ENCODE measurements at places on chromosomes 5 and 9.

- DNase-seq = no peak
Measured at GRCh38 chr9:1294641-1295258, 244.6 kb downstream of the DMRT2 start.

- no peak for DNase-seq
Measured at GRCh38 chr9:88441301-88442007, 53.2 kb downstream of the SPIN1 start.

GRCh38 chr9:77851882-77852595 lies 179.6 kb downstream of the GNAQ start:
- no peak for DNase-seq

DNA sequence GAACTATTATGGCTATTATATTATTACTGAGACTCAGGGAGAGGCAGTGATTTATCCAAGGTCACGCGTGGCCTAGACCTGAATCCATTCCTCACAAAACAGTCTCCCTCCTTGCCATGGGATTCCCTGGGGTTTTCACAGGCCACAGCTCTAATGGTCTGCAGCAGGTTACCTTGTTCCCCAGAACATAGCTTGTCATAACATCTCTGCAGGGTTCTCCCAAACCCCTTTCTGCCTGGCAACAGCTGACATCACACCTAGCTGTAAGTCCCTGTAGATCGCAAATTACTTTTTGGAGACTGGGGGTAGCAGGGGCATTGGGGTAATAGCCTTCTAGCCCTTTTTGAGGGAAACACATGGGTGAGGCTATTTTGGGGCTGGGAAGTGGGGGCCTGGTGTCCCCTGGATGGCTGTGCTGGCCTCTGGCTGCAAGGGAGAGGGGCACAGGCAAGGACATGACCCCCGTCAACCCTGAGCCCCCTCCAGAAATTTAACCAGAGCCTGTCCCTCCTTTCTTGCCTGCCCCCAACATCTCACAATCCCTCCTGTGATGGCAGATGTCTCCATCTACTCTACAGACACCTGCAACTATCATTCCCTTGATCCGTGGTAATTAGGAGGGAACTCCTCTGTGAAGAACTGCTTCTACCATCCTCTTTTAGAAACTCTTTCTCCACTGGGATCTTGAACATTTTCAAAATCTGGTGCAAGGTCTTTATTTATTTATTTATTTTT lies 1.3 kb downstream of the CD74 start:
- DNase-seq = no peak

DNA sequence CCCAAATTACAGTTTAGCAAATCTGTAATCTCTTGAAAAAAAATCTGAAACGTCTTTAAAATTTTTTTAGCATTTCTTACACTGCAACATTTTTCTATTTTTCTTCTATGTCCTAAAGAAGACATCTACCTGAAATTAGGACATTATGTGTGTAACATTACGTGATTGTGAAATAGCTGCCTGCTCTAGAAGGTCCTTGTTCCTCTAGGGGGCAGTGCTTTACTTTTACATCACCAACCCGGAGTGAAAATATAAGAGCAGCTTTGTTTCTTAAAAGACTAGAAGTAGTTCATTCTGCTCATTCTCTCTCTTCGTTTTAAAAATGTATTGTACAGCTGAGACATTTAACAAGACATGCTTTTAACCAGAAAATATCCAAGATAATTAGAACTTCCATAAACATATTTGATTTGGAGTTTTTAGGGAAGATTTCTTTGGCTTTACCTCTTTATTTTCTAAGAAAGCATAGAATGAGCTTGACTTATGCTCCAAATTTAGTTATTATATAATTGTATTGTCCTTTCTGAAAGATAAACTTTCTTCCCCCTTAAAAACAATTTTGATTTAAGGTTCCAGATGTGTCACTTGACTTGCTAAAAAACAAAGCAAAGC lies 48.1 kb upstream of the RIOK2 start:
- peak; percentile 59 for DNase-seq

GRCh38 chr9:99075246-99075912 lies 29.5 kb upstream of the TGFBR1 start:
- no peak for DNase-seq

DNA sequence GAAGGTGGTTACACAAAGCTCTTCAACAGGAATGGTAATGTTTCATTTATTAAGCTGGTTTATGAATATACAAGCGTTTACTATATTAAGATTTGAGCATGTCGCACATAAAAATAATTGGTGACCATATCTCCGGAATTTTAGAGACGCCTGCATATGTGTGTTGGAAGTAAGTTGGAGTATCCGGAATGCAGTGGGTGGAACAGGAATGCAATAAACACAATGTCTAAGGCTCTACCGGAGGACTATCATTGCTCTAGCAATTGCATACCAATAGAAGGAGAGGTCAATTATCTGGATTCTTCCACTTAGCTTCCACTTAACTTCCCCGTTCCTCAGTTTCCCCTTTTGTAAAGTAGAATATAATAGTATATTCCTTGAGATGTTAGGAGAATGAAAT lies 1.1 kb upstream of the CEP78 start:
- DNase-seq = no peak

DNA sequence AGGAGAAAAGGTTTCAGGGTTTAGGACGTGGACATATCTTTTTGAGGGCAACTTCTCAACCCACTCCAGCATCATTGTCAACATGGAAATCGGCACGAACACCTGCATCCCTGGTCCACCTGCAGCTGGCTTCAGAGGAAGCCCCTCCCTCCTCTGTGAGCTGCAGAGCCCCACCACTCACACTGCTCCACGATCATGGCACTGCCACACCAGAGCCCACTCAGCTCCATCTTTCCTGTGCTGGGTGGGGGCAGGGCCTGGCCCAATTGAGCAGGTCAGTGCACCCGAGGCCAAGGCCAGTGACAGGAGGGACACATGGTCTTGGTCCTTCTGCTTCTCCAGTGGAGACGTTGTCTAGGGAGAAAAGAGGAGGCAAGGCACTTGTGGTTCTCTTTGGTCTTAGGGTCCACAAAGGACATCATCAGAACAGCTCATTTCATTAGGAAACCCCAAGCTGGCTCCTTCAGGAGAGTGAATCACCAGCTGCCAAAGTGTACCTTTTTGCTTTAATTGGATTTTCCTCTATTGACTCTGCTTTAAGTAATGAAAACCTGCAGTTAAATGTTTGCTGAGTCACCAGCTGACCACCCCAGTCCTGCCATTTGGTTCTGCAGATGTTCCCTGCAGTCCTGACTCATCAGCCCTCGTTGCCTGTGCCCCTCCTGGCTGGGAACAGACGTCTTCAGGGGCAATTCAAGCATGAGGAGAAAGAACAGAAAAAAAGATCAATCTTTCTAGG lies 56.2 kb downstream of the UBE2QL1 start:
- DNase-seq = no peak

- no peak for DNase-seq
Measured at GRCh38 chr5:10581867-10582511, 18.1 kb downstream of the ANKRD33B start.

DNA sequence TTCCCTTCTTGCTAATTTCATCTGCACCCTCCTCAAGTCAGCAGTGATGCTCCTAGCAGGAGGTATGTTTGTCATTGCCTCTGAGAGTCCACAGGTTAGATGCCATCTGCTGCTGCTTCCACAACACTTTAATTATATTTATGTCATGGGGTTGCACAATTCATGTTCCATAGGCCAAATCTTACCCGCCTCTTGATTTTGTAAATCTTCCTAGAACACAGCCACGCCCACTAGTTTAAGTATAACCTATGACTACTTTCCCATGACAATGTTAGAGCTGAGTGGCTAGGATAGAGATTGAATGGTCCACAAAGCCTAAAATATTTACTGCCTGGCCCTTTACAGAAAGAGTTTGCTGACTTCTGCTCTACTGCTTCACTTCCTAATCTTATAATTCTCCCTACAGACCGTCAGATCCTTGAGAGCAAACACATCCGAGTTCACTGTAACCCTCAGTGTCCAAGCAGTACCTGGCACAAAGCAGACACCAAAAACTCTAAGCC lies 21.1 kb downstream of the LIFR start:
- no peak for DNase-seq

GRCh38 chr5:89396278-89396954 lies 513.4 kb upstream of the MEF2C start:
- DNase-seq = no peak

- DNase-seq = no peak
Measured at GRCh38 chr5:17470064-17470463, 28.0 kb upstream of the TAF11L2 start.

GRCh38 chr5:103066326-103066725 lies 53.6 kb downstream of the GIN1 start:
- no peak for DNase-seq

DNA sequence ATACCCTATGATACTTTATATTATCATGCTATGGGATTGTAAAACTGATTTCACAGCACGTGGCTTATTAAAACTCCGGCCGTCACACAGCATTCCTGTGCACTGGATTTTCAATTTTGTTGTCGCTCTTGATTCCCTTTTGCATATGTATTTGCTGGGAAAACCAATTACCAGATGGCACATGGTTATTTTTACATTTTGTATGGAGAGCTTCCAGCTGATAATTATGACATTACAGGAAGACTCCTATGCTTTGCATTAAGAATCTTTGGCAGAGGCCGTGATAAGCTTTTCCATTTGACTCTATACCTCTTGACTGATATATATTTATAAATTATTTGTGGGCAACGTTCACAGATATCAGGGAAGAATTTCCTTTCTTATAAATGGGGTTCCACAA lies 381.2 kb upstream of the RORB start:
- no peak for DNase-seq

- DNase-seq = no peak
Measured at GRCh38 chr5:126925482-126925881, 104.9 kb downstream of the MARCHF3 start.

- no peak for DNase-seq
Measured at GRCh38 chr9:135577256-135577655, 15.7 kb downstream of the PAEP start.

DNA sequence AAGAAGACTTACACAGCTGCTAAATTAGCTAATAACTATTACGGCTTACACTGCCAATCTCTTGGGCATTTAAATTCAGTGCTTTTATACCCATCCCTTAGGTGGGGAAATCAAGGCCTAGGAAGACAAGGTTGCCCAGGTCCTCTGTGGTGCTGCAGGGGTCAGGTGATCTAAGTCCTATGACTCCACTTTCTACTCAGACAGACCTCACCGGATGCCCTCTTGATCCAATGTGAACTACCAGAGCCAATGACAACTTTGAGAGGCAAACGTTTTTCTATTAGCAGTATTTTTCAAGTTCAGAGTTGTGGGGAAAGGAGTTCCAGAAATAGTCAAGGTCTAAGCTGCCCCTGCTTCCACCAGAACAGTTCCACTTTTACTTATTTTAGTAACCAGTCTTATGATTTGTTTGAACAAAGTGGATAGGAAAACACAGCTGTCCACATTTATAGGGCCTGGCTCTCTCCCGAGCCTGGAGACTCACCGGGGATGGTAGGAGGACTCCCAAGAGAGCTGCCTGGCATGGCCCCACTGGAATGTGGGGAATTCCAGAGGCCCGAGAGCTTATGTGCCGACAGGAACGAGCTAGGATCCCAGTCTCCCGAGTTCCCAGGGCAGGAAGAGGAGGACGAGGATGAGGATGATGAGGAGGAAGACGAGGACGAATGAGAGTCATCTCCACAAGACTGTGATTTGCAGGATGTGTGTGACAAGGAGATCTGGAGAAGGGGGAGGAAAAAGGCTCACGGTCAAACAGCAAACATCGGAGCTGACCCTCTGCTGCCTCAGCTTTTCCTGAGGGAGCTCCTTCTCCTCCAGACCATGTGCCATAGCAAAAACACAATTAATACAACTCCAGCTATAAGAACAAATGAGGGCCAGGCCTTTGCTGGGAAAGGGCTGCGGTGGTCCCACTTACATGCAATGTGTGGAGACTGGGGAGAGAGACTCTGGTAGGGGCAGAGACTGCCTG lies 16.7 kb downstream of the FAM193B start:
- no peak for DNase-seq

DNA sequence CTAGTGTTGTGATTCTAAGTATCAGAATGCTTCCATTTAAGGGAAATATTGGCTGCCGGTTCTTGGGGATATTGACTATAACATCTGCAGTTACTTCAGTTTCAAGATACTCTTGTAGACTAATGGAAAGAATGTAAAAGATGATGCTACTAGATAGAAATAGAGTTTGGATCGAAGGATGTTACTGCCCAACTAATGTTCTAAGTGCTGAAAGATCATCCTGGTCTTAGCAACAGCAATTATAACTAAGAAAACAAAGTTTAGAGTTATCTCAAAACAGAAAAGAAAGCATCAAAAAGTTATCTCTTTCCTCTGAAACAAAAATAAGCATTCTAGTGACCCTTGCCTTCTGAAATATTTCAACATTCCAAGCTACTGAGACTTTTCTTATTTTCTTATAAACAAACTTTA lies 49.9 kb downstream of the ITGA1 start:
- no peak for DNase-seq

GRCh38 chr5:66864240-66864884 lies 268.2 kb downstream of the MAST4 start:
- DNase-seq = no peak

Measured in right renal pelvis (tissue), 4 donors.